ENCODE measurements at places on chromosomes 3 and 15.
A peak's percentile ranks its signal among the peaks of the same experiment; 100 is the strongest.

DNA sequence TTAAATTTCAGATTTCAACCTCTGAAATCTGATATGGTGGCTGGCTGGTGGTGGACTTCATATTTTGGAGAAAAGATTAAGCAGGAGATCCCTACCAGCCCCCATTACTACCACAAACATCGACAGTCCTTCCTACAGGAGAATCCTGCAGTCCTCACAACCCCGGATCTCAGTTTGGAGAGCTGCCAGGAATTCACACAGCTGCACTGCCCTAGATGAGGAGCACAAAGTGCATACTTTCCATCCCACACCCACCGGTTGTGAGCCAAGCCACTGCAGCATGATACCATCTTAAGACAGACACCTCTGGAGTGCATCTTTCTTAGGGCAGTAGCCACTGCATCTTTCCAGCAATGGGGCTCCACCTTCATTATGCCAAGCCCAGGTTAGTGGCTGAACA, 185.5 kb upstream of the GPR149 start:
- no peak for DNase-seq

- no peak for DNase-seq
Observed at GRCh38 chr3:178663201-178663934, 127.1 kb downstream of the KCNMB2 start.

GRCh38 chr3:47583320-47584075, 4.8 kb upstream of the CSPG5 start:
- DNase-seq = no peak

DNA sequence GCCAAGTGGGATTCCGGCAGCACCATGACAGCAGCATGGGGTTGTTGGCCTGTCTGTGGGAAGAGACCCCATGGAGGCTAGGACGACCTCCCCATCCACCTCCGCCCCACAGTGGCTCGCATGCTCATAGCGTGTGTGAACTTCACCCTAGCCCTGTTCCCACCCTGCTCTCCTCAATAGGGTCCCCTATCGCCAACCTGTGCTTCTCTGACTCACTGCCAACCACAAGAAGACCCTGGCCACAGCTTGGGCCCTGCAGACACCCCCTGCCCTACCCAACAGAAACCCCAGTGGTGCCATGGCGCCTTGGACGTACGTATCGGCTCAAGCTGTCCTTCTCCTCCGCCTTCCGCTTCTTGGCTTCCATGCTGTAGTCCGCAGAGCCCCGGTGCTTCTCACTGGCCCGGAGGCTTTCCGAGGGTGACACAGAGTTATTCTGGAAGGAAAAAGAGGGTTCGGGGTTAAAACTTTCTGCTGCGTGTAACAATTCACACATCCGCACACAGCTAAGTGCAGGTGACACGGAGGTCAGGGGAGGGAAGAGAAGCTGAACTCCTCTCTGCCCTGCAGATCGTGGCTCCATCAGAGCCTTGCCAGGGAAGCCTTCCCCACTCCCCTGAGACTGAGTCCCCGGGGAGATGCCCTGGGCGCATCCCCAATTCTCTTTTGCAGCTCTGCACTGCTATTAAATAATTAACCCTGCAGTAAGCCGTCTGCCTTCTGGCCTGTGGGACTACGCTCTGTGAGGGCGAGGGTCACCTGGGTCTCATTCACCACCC, 37.3 kb downstream of the TLE3 start:
- DNase-seq = no peak

DNA sequence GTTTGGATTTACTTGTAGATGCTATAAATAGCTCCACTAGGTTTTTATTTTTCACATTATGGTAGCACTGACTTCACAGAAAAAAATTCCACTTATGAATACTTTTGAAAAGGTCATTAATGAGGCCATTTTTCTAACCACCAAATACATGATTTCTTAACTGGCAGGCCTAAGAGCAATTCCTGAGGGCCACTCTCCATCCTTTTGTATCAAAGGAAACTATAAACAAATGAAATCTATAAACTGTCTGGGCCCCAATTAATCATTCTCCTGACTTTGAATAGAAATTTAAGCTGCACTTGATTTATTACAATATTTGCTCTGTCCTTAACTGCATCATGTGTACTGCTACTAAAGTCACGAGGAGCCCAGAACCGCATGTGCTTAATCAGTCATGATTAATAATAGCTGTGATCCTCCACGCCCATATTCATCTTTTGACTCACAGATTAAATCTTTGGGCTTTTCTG, 25.1 kb upstream of the MTMR10 start:
- no peak for DNase-seq

DNA sequence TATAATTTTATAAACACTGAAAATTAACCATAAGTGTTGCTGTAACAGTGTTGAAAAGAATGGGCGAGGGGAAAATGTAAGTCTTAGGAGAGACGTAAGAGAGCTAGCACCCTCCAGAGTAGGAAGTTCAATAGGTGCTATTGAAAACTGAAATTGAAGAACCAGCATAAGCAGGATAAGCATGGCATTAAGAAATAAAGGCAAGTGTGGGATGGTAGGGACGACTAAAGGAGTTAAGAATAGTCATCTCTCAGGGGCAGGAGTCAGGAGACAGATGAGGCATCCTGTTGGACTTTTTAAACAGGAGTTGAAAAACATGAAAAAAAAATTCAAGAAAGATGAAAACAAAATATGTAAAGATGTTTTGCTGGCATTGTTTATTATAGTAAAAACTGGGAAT, 43.5 kb downstream of the ABHD2 start:
- no peak for DNase-seq

DNA sequence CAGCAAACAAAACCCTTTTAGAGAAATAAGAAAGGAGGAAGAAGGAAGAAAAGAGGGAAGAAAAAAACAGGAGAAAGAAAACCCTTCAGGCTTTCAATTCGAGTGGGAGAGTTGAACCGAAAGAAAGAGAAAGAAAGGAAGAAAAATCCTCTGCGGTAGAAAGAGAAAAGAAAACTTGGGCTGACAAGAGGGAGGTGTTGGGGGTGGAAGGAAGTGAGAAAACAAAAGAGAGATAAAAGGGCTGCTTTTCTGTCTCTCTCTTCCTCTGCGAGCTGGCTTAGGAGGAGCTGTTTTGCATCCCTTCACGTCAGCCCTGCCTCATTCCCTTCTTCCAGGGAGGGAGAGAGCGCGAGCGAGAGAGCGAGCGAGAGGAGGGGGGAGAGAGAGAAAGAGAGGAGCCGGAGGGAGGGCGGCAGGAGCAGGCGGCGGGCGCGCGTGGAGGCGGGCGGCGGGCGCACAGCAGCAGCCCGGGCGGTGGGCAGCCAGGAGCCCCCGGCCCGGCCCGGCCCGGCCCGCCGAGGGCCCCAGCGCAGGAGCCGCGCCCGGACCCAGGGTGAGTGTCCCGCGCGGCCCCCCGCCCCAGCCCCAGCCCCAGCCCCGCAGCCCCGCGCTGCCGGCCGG, at the start of gene ZNF710:
Gene ZNF710, plus strand, starts transcription at position 263 of the 621 bp plus-strand sequence. CDS start 65,814 bp downstream, outside the sequence.
- DNase-seq = peak; percentile 86

- no peak for DNase-seq
Observed at GRCh38 chr15:33941279-33942063, 26.8 kb upstream of the CHRM5 start.
